ENCODE measurements at places on chromosomes 1 and 21.

DNA sequence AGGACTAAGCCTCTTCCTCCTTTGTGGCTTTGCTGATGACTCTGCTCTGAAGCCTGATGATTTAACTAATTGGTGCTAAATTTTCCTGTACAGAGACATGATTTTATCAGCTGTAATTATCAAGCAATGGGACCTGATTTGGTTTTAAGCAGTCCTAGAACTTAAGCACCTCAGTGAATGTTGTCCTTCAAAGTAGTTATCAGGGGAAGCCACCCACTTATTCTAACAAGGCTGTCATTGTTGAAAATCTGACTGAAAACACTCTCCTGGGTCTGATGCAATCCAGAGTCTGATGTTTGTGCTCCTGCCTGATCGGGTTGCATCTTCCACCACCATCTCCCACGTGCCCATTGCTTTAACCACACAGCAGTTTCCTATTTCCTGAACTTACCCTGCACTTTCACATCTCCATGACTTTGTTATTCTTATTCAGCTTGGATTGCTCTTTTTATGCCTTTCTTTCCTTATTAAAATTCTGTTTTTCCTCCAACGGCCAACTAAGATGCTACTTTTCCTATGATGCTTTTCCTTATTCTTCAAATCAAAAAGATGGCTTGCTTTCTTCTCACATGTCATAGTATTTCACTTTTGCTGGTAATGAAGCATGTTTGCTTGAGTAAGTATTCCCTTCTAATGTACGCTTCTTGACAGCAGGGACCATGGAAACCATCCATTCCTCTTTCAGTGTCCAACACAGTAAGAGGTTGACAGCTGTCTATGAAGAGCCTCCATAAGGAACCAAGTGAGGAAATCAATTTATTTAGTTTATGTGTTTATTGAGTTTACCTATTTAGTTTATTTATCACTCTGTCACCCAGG lies 55.0 kb downstream of the S1PR1 start:
- no peak for DNase-seq

- no peak for DNase-seq
These were observed 55.7 kb upstream of the UBE2U start for GRCh38 chr1:64147759-64148158.

DNA sequence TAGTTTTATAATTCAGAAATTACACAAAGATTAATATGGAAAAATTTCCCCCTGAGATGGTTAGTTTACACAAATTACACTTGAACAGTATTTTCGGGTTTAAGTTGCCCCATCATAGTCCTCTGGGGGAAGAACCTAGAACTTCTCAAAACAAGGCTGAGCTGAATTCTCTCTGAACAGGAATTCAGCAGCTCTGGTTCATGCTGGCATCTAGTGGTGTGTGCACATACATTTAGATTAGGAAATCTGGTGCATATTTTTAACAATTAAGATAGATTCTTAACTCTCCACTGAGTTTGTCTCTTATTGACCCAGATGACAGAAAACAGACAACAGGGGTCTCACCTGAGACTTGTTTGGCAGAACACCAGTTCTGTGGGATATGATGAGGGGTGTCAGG lies 410.7 kb downstream of the DSCAM start:
- DNase-seq = no peak

GRCh38 chr1:193019442-193020026 lies 39.6 kb downstream of the UCHL5 start:
- DNase-seq = peak; percentile 54

DNA sequence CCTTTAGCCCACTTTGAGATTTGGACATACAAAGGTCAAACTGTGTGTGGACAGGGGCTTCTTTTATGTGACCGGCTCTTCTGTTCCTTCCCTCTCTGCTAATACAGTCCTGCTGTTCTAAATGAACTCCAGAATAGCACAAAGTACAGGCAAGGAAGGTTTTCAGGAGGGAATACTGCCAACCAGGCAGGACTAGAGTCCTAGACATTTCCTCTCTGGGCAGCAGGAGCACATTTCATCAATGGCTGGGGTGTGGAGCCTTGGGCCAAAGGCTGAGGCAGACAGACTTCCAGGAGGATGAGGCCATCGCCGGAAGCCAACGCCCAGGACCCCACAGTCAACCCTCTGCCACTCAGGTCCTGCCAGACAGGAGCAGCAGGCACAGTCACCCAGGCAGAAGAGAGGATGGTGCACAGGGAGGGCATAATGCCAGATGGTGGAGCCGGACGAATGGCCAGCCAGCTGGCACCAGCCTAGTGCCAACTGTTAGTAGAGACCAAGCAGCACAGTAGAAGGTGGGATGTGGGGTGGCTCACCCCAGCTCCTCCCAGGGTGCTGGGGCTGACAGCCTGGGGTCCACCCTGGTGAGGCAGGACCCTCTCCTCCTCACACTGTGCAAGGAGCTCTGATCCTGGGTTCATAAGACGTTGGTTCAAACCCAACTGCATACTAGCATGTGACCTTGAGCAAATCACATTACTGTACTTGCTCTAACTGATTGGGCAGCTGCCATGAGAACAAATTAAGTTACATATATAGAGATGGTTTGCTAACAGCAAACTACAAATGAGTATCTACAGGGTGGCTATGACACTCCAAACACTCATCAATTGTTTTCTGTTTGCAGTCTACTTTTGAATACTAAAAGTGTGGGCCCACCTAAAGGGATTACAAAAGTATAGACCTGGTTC lies 410.7 kb downstream of the SIPA1L2 start:
- DNase-seq = peak; percentile 58

DNA sequence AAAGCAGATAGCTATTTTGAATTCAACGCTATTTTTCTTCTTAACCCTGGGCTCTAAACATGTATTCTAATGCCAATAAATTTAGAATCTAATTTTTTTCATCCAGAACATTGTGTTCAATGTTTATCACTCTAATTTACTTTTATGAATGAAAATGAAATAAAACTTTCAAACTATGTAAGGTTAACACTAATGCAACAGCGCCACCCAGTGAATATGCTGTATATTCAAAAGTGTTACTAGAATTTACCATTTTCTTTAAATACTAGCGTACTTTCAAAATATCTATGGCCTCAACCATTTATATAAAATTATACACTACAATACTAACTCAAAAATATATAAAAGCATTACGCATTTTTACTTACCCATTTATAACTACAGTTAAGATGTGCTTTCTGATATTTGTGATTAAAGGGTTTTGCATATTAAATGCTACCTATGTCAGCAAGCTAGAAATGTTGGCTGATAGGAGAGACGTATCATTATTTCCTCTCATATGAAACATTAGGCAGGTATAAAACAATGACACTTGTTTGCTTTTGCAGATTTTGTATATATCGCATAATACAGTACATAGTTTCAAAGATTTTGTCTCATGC lies 5.9 kb upstream of the NUF2 start:
- DNase-seq = no peak

DNA sequence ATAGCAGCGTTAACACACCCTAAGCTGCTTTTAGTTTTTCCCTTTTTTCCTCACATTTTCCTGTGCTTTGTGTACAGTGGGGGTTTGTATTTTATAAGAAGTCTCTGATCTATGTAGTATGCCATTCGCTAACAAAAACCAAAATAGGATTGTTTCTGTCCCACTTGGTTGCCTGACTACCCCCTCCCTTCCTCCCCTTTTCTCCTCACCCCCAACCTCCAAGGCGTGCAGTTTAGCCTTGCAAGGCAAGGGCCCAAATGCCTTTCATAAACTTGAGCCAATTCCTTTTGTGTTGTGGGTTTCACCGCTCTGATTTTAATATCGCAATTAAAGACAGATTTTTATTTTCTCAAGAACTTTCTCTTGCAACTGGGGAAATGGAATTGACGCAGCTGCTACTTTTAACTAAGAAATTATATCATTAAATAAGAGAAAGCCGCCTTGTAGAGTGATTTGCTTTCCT lies 276.9 kb downstream of the TM2D1 start:
- no peak for DNase-seq

DNA sequence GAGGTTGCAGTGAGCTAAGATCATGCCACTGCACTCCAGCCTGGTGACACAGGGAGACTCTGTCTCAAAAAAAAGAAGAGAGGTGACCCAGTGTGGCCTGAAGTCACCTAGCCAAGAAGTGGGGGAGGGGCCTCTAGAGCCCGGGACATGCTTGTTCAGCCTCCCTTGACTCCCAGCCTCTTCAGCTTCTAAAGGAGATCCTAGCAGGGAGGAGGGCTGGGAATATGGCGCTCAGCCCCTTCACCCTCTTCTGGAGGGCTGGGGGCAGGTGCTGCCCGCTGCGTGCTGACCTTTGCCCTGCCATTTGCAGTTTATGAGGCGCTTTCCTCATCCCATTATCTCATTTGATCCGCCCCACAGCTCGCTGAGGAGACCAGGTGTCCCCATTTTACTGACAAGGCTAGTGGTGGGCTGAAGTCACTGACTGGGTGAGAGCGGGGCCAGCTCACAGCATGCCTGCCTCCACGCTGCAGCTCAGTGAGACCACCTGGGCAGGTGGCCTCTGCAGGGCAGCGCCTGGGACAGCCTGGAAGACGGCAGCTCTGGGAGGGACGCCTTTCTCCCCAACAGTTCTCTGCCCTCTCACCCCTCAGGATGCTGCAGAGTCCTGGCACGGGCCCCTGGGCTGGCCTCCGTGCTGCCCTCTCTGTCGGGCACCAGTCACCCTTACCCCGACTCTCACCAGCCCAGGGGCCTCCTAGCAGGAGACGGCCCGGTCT lies 7.5 kb downstream of the ELF3 start:
- DNase-seq = no peak

- no peak for DNase-seq
These were observed 206.3 kb downstream of the PDE4B start for GRCh38 chr1:65998763-65999583.

DNA sequence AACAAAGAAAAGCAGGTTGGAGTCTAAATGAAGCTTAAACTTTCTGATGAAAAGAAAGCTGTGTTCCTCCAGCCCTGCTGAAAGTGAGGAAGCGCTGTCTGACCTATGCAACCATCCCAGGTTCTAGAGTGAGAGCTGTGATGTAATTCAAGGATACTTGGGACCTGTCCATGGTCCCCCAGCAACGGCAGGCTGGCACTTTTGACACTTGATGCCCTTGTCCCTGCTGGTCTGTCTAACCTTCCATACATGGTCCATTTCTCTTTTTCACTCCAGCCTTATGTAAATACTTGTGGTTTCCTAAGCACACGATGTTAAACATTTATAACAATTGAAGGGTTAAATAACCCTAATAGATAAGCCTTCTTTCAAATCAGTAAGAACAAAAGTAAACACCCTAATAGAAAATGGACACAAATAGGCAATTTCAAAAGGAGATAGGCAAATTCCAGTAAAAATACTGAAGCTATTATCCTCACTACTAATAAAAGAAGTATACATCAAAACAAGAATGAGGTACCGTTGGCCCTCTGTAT lies 17.7 kb upstream of the KDM4A start:
- DNase-seq = no peak

GRCh38 chr1:46948629-46949416 lies 7.5 kb upstream of the CYP4A11 start:
- no peak for DNase-seq

Data from NCI-H524 (cell line).